ENCODE measurements at places on chromosomes 5 and 9.

DNA sequence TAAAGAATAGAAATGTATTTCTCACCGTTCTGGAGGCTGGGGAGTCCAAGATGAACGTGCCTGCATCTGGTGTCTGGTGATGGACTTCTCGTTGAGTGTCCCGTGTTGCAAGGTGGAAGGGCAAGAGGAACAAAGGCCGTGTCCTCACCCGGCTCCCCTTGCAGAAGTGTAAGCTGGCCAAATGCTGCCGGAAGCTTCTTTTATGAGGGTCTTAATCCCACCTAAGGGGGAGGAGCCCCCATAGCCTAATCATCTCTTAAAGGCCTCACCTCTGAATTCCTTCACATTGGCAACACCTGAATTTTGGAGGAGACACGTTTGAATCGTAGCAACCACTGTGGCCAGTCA lies 99.1 kb upstream of the DAP start:
- no peak for DNase-seq

GRCh38 chr9:93659837-93660177 lies 83.4 kb downstream of the PHF2 start:
- no peak for DNase-seq

DNA sequence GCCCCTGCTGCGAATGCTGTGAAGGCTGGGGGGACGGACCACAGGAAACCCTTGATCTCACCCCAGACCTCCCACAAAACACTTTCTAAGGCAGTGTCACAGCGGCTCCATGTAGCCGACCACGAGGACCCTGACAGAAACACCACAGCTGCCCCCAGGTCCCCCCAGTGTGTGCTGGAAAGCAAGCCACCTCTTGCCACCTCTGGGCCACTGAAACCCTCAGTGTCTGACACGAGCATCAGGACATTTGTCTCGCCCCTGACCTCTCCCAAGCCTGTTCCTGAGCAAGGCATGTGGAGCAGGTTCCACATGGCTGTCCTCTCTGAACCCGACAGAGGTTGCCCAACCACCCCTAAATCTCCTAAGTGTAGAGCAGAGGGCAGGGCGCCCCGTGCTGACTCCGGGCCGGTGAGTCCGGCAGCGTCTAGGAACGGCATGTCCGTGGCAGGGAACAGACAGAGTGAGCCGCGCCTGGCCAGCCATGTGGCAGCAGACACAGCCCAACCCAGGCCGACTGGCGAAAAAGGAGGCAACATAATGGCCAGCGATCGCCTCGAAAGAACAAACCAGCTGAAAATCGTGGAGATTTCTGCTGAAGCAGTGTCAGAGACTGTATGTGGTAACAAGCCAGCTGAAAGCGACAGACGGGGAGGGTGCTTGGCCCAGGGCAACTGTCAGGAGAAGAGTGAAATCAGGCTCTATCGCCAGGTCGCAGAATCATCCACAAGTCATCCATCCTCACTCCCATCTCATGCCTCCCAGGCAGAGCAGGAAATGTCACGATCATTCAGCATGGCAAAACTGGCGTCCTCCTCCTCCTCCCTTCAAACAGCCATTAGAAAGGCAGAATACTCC lies 84.7 kb downstream of the GOLPH3 start:
- DNase-seq, result no peak

DNA sequence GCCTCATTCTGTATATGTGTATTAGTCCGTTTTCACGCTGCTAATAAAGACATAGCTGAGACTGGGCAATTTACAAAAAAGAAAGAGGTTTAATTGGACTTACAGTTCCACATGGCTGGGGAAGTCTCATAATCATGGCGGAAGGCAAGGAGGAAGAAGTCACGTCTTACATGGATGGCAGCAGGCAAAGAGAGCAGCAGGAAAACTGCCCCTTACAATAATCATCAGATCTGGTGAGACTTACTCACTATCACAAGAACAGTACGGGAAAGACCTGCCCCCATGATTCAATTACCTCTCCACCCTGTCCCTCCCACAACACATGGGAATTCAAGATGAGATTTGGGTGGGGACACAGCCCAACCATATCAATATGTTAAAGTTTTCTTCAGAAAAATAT lies 49.8 kb upstream of the GPBP1 start:
- DNase-seq, result no peak

- DNase-seq, result no peak
These were observed 91.8 kb upstream of the DPYSL3 start for GRCh38 chr5:147601652-147602051.
